ENCODE measurements at places on chromosomes 6 and 20.

DNA sequence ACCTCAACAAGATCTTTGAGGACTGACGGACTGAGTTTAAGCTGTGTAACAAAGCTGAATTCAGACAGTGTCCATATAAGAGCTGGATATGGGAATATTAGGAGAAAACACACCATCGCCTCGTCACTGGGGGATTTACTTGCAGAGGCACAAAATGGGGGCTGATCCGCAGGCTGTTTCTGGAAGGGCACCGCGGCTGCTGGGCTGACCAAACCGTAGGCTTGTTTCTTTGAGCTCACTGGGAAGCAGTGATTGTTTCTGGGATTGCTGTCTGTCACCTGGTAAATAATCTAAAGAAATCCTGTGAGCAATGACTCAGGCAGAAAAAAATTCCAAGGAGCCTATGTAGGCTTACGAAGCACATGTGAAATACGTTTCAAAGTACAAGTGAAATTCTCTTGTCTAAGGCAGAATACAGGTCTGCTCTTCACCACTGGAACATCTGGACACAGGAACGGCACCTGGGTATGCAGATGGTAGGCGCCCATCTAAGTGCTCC lies 63.9 kb upstream of the MPC1 start:
- no peak for DNase-seq

- no peak for DNase-seq
Measured at GRCh38 chr6:105862936-105863607, 223.1 kb upstream of the PRDM1 start.

DNA sequence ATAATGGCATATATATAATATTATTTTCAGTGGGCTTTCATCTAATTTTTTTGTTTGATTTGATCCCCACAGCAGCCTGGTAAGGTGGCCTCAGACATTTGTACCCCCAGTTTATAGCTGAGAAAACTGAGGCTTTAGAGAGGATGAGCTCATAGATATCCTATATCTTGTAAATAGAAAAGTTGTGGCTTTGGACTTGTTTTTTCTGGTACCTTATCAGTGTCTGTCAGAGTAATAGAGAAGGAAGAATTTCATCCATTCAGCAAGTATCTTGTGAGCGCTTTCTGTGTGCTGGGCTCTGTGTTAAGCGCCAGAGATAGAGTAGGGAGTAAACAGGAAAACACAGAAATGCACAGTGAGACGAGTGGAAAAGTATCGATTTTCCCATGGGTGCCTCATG lies 27.9 kb downstream of the TAF11 start:
- no peak for DNase-seq

DNA sequence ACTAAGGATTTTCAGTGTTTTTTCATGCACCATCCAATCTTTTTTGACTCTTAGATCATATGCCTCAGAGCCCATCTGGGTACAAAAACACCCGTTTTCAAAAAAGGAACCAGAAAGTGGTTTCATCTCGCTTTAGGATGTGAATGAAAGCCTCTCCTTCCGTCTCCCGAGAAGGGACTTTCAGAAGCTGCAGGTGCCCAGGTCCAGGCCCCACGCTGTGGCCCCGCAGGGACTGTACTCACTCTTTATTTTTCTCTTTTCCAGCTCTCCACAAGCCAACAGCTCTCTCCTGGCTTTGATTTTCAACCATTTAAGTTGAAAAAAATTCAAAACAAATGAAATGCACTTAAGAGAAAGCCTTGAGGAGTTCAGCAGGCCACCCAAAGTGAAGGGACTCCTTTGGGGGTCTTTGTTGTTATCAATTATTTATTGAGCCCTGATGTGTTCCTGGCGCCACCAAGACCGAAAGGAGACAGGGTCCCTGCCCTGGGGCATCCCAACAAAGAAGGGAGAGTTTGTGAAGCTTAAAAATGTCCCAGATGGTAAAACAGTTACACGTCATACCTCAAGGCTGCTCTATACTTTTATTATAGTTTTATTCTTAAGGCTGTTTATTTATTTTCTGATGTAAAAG lies 467.3 kb downstream of the PREX1 start:
- no peak for DNase-seq

DNA sequence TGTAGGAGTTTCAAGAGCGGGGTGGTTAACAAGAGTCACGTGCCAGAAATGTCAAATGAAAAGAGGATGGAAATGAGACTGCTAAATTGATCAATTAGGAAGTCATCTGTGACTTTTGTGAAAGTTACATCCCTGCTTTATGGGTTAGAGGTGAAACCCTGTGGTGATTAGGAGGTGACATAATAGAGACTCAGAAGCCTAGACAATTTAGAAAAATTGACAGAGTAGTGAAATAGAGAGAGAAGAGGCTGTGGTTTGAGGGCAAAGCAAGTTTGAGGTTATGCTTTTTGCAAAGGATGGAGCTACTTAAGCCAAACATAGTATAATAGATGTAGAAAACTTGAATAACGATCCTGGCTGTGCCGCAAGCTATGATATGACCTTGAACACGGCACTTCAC lies 71.8 kb downstream of the IMPG1 start:
- DNase-seq = no peak

DNA sequence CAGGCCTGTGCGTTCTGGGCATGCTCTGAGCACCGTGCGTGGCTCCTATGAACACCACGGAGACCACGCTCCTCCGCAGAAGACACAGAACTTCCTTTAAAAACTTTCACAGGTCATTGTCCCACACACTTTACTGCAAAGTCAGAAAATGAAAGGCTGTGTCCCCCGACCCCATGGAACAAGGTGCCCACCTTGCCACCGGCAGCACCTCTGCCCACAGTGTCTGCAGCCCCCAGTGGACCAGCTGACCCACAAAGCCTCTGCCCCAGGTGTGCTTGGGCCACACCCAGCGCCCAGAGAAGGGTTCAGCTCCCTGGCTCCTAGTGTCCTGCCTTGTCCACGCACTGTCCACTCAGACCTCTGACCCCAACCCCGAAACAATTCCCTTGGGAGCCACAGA lies 8.7 kb downstream of the TAF4 start:
- no peak for DNase-seq

DNA sequence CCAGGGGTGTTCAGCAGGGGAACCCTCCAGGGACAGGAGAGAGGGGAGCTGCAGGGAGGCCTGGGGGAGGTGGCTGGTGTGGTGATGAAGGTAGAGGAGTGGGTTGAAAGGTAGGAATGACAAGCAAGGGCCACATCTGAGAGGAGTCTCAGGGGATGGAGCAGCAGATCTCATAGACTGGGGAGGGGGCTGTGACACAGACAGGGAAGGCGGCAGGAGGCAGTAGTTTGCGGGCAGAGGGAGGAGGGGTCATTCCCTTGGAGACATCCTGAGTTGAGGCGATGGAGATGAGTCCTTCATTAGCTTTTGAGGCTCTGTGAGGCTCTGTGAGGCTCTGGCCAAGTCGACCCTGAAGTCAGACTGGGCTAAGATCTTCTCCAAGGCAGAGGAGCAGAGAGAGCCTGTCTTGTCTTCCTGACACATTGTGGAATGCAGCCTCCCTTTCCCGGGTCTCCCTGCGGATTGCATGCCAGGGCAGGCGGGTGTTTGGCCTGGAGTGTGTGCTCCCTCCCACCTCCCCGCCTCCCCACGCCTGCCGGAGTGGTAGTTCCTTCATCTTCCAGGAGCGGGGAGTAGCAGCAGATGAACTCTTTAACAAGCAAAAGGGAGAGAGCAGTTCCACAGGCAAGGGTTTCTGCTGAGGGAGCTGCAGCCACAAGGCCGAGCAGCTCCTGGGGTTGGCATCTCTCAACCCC lies 34.3 kb upstream of the MLN start:
- no peak for DNase-seq

DNA sequence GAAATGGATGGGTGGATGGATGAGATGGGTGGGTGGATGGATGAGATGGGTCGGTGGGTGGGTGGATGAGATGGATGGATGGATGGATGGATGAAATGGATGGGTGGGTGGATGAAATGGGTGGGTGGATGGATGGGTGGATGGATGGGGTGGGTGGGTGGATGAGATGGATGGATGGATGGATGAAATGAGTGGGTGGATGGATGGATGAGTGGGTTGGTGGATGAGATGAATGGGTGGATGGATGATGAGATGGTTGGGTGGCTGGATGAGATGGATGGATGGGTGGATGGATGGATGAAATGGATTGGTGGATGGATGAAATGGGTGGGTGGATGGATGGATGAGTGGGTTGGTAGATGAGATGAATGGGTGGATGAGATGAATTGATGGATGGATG lies 35.7 kb downstream of the THBS2 start:
- no peak for DNase-seq

DNA sequence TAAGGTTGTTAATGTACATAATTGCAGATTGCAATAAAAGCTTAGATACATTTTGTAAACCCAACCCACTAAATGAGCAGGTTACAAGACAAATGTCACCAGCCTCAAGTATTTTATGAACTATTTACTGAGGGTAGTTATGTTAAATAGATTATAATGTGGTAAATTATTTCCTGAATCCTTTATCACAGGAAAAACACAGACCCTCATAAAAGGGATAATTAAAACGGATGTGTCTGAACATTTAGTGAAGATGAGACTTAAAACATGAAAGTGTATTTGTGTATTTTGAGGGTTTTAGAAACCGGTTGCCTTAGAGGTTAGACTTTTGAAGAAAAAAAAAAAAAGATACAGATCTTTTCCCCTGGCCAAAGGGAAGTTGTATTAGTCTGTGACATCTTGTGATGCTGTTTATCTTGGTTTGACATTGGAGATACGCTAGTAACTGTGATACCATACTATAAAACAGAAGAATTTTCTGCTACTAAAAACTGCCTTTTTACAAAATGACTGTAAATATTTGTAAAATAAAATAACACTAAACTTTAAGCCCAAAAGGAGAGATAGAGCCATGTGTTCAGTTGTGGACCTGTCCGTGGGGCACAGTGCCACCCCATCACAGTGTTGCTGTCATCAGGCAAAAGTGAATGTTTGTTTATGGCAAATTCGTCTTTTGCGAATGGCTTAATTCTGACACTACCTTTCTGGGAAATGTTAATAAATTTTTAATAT lies 9.7 kb downstream of the DYNLT1 start:
- no peak for DNase-seq

DNA sequence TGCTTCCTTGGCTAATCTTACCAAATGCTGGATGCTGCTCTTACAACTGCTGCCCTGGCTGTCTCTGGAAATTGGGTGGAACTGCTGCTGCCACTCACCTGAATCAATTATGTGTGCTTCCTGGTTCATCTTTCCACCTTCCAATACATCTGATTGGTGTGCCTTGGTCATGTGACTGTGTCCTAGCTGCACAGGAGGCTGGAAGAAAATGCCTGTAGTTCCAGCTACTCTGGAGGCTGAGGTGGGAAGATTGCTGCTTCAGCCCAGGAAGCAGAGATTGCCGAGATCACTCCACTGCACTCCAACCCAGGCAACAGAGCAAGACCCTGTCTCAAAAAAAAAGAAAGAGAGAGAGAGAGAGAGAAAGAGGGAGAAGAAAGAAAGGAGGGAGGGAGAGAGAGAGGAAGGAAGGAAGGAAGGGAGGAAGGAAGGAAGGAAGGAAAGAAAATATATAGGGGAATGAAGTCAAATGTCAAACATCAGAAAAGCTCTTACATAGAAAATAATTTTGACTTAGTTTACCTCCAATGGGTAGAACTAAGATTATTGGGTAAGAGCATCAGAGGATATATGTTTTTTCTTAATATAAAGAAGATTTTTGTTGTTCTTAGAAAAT lies 14.1 kb upstream of the PPARD start:
- DNase-seq = no peak

DNA sequence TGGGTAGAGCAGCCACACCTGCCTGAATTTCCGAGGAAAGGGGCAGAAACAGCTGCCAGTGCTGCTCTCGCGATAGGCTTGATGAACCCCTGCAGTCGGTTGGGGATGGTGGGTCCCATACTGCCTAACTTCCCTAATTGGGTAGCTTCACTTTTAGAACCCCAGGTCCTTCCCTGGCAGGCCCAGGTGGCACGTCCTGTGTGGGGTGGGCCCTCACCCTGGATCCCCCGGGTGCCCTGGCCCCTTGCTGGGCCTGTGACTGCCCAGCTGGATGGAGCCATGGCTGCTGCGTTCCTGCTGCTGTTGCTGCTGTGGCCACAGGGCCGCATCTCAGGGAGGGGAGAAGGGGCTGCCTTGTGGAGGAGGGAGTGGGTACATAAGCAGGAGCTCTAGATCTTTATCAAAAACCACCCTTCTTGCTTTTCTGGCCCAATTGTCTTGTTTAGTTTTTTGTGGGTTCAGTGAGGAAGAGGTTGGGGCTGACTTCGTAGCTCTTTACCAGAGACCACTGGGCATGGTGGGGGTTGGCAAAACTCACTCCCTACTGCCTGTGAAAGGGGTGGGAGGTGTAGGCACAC lies 19.2 kb downstream of the TREML4 start:
- no peak for DNase-seq

GRCh38 chr6:6125495-6125894 lies 118.8 kb upstream of the NRN1 start:
- DNase-seq = peak; percentile 32

GRCh38 chr6:68895929-68896328 lies 260.8 kb downstream of the ADGRB3 start:
- no peak for DNase-seq

- no peak for DNase-seq
Measured at GRCh38 chr6:170082067-170082466, 208.8 kb downstream of the DLL1 start.

GRCh38 chr6:44489910-44490604 lies 102.6 kb downstream of the CDC5L start:
- no peak for DNase-seq

GRCh38 chr6:36248980-36249379 lies 20.9 kb upstream of the PNPLA1 start:
- DNase-seq = no peak

- DNase-seq = no peak
Measured at GRCh38 chr6:169933839-169934698, 182.6 kb downstream of the ERMARD start.

- DNase-seq = no peak
Measured at GRCh38 chr6:159400826-159401225, 231.6 kb downstream of the FNDC1 start.

GRCh38 chr6:125197795-125198269 lies 44.3 kb downstream of the TPD52L1 start:
- DNase-seq = peak; percentile 33

DNA sequence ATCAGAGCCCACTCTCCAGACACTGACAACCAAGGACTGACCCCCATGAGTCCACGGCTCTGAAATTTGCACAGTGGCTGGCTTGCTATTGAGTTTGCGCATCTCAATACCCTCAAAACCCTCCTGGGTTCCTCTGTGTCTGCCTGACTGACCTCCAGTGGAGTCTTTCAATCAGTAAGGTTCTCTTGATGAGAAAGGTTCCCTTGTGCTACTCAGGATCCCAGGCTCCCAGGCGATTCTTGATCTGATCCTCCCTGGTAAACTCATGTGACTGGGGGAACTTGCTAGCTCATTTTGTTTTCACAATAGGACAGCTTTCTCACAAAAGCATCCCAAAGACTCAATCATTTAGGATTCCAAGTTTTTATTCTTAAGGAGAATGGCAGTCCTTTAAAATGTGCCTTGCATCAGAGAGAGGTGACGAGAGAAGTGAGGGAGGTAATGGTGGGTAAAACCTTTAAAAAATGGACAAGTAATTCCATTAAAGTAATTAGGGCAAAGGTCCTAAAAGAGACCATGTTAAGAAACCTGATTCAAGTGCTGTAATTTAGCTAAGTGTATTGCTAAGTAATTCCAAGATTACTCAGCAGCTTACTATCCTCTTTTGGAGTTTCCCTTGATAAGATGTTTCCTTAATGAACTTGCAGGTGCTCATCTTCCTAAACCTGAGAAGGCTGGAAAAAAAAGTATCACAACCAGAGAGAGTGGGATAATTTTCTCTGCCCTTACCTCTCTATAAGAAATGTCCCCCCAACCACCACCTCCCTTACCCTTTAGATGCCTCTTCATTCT lies 304.7 kb upstream of the SGK1 start:
- no peak for DNase-seq
